H54 (cell line): ENCODE measurements at places on chromosomes 6 and 20.

DNA sequence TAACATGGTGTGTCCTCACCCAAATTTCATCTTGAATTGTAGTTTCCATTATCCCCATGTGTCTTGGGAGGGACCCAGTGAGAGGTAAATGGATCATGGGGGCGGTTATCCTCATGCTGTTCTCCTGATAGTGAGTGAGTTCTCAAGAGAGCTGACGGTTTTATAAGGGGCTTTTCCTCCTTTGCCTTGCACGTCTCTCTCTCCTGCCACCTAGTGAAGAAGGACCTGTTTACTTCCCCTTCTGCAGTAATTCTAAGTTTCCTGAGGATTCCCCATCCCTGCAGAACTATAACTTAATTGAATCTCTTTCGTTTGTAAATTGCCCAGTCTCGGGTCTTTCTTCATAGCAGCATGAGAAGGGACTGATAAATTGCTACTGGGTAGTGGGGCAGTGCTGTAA lies 789.3 kb downstream of the FRK start:
- DNase-seq: no peak

GRCh38 chr20:8631271-8631670 lies 437.6 kb upstream of the PLCB4 start:
- no peak for DNase-seq

- no peak for DNase-seq
These were observed 59.6 kb upstream of the CDH4 start for GRCh38 chr20:61192337-61192950.

GRCh38 chr20:3085571-3086072 lies 1.1 kb upstream of the AVP start:
- no peak for DNase-seq

- DNase-seq: no peak
These were observed 23.3 kb downstream of the BAG2 start for GRCh38 chr6:57195457-57195856.

GRCh38 chr6:11493974-11494373 lies 43.6 kb upstream of the TMEM170B start:
- no peak for DNase-seq

DNA sequence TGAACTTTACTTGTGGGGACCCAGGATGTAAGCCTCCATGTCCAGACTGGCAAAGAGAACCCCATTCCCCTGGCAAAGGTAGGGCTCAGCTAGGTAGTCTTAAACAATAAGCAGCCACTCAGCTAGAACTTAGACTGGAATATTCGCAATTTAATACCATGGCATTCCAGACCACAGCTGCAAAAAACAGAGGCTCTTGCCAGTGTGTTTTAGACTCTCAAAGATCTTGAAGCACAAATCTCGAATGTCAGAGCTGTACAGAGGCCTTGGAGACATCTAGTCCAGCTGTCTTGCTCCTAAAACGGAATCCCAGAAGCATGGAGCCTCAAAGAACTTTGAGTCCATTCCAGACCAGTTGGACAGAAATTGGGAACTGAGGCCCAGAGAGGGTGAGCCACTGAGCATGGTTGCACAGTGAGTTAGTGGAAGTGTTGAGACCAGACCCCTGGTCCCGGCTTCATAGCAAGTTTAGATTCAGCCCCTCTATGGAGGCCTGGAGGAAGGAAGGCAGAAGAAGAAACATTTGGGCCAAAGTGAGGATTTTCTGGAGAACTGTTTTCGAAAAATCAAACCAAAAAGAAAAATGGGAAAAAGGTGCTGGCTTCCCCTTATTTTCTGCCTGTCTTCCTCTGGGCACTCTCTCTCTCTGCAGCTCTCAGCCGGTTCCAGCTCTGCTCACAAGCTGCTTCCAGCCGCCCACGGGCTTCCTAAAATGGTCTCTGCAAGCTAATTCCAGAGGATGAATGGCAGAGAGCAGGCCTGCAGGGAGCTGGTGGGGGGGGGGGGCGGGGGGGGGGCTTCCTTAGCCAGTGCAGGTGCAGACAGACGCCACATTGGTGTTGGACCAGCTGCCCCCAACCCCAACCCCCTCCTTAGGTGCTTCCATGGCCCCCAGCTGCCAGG lies 32.4 kb downstream of the AAR2 start:
- no peak for DNase-seq

- no peak for DNase-seq
These were observed at the start of gene NR2E1 for GRCh38 chr6:108165714-108166663. Gene NR2E1, plus strand, starts transcription at chr6:108166022. Its CDS starts 744 bp downstream, at chr6:108166766.

DNA sequence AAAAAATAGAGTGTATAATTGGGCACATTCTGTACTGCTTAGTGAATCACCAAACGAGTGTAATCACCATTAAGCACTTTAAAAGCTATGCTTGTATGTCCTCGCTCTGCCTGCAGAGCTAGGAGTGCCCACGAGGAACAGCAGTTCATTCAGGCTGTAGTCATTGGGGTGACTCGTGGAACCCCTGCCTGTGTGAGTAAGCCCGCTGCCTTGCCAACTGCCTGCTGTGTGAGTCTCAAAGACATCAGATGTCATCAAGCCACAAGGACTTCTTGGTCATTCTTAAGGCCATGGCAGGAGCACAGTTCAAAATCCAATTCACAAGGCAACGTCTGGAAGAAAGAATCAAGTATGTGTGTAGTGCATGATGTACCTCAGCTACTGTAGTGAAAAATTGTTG lies 60.4 kb downstream of the FOXO3 start:
- DNase-seq: peak; percentile 26

DNA sequence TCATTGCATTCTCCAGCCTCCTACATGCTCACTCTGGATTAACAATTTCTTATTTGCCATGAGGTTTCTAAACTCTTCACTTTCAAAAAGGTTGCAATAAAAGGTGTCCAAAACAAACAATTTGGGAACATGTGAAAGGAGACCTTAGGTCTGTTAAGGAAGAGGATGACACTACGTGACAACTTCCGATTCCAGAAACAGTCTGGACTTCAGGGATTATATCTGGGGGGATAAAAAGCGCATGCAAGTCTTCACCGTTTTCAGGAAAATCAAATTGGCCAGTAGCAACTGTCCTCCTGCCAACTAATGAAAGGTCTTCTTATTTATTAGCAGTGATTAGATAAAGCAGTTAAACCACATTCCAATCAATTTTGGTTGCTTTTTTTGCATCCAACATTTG lies 1.8 kb downstream of the ZDHHC14 start:
- no peak for DNase-seq

GRCh38 chr20:62907384-62908317 lies 18.7 kb downstream of the DIDO1 start:
- no peak for DNase-seq

- DNase-seq: no peak
These were observed 203.9 kb upstream of the RAB32 start for GRCh38 chr6:146339716-146340115.

DNA sequence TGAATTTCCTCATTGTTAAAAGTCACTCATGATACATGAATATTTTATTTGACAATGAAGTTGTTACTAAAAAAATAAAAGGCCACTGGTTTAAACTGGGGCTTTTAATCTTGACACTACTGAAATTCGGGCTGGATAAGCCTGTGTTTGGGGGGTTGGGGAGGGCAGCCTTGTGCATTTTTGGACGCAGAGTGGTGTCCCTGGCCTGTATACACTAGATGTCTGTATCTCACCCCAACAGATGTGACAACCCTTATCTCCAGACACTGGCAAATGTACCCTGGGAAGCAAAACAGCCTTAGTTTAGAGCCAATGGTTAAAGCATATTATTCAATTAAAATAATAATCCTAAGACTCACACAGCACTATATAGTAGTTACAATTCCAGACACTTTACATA lies 24.8 kb downstream of the MAN1A1 start:
- no peak for DNase-seq

GRCh38 chr20:22797103-22797502 lies 212.7 kb upstream of the FOXA2 start:
- no peak for DNase-seq

DNA sequence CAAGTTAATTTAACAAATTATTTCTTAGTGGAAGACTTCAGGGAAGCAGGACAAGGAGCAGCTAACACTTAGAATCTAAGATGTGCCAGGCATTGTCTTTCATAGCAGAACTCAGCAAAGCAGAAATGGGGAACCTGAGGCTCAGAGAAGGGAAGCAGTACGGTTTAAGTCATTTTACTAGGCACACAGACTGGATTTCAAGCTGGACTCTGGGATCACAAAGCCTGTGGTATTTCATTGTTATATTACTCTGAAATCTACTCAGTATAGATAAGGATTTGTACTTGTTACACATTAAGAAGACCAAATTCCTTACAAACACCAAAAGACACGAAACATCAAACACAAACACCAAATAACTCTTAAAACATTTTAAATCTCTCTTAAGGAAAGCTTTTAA lies 199.6 kb downstream of the ISM1 start:
- DNase-seq: no peak

- no peak for DNase-seq
These were observed 14.5 kb downstream of the CD109 start for GRCh38 chr6:73710470-73710869.

- DNase-seq: peak; percentile 8
These were observed 4.8 kb downstream of the F13A1 start for GRCh38 chr6:6315660-6316059.

DNA sequence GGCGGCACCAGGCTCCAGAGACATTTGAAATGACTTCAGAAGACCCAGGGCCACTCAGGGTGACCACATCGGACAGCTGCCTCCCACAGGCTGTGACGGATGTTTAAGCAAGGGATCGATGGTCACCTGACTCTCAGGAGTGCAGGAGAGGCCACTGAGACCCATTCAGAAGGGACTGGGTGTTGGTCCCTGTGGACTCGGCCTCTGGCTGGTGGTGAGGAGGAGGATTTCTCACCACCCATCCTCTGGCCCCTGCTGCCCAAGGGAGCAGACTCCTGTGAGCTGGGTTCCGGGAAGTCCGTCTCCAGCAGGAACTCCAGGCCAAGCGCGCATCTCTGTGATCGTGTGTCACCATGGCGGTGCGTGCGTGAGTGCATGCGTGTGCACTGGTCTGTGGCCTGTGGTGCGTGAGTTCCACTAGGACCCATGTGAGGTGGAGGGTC lies 25.5 kb downstream of the NPEPL1 start:
- no peak for DNase-seq

DNA sequence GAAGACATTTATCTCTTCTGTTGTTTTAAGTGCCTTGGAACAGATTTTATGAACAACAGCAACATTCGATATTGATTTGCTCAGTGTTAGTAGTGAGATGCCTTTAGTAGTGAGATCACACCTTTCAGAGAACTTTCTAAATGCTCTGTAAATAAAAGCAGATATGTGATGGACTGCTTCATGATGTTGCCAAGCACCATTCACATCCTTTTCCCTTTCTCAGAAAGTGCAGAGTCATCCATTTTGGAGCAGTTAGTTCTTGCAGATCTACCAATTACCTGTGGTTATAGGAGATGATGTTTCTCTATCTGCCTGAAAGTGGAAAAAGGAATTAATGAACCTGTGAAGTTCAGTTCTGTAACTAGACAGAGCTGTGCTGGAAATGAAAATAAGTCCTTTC lies 27.0 kb downstream of the CBFA2T2 start:
- DNase-seq: no peak

GRCh38 chr6:49799090-49799489 lies 12.0 kb upstream of the PGK2 start:
- DNase-seq: no peak

DNA sequence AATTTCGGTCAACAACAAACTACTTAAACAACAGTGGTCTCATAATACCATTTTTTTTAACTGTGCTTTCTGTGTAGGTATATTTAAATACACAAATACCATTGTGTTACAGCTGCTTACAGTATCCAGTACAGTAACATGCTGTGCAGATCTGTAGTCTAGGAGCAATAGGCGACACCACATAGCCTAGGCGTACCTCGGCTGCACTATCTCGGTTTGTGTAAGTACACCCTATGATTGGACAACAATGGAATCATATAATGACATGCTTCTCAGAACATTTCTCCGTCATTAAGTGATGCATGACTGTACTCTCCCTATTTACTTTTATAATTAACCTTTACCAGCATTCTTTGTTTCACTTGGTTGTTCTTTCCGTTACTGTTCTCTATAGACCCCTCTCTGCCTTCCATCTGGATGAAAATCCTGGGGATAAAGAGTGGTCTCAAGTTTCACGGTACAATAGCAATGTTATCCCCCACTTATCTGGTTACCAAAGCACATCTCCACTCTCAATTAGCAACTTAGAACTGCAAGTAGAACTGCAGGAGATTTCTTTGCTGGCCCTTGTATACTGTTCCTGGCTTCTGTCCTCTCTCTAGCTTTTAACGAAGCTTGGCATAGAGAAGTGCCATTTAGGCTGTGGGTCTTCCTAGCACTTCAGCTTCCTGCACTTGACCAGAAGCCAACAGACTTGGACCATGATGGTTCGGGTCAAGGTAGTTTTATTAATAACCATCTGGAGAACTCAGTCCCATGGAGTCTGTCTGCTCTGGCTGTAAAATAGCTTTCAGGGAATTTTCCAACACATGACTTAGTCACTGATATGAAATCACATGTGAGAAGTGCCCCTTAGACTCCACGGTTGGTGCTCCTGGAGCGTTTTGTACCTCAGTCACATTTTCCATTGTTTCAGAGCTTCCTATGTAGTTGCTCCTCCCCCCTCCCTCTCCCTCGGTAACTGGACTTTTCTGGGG lies 80.4 kb upstream of the POPDC3 start:
- DNase-seq: no peak

GRCh38 chr20:9476637-9477036 lies 37.8 kb upstream of the LAMP5 start:
- DNase-seq: no peak

GRCh38 chr6:166464068-166465002 lies 81.6 kb upstream of the MPC1 start:
- DNase-seq: no peak

DNA sequence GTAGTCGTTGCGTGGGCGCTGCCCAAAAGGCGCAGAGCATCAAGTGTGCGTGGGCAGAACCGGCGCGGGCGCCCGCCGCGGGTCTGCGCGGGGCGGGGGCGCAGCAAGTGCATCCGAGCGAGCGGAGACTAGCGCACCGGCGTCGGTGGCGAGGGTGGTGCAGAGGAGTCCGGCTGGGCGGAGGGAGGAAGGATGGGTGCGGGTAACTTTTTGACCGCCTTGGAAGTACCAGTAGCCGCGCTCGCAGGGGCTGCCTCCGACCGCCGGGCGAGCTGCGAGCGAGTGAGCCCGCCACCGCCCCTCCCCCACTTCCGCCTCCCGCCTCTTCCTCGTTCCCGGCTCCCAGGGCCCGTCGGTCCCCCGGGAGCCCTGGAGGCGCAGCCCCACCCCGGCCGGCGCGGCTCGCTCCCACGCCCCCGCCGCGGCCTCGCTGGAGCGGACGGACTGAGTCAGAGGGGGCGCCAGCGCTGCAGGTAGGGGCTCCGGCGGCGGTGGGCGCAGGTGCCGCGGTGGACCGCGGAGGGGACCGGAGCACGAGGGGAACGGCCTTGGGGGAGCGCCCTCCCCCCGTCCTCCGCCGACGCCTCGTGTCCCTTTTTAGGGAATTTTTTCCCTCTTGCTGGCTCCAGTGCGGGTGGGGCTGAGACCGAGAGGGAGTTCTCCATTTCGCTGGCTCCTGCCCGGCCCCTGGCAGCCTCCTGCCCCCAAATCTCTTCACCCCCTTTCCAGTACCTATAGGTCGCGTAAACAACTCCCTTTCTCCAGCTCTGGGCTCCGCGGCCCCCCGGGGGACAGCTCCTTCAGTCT lies 1.6 kb upstream of the DBNDD2 start:
- DNase-seq: no peak

GRCh38 chr20:6700563-6701329 lies 66.7 kb upstream of the BMP2 start:
- no peak for DNase-seq

- DNase-seq: no peak
These were observed 26.9 kb downstream of the MUC22 start for GRCh38 chr6:31037169-31037568.

- no peak for DNase-seq
These were observed 114.8 kb downstream of the RPS12 start for GRCh38 chr6:132929141-132929540.

GRCh38 chr20:48467622-48468021 lies 360.2 kb downstream of the PREX1 start:
- DNase-seq: no peak
